ENCODE measurements at places on chromosomes 3 and 15. TPM values are rescaled to one million over a fixed set of nuclear protein-coding genes. Genes with fewer than 3 reads are reported as not detected.

GPX1 gene
- 98.9 TPM for total RNA-seq

DLL4 gene
- total RNA-seq, result 0.39 TPM

DNA sequence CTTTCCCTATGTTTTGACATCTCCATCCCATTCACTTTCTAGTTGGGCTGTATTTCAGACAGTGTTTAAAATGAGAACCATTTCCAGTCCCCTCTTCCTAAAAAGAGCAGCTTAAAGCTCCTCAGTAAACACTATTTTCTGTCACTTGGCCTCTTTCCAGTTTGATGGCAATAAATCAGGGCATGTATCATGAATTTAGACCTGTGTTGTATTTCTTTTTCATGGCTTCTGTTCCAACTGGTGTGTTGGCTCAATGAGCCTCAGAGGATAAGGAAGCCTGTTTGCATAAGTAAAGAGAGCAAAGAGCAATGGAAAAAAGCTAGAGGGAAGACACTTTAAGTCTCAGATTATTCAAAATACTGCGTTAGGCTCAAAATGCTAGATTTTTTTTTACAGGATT, 7.2 kb downstream of the CCDC80 start:
- no peak for DNase-seq

DNA sequence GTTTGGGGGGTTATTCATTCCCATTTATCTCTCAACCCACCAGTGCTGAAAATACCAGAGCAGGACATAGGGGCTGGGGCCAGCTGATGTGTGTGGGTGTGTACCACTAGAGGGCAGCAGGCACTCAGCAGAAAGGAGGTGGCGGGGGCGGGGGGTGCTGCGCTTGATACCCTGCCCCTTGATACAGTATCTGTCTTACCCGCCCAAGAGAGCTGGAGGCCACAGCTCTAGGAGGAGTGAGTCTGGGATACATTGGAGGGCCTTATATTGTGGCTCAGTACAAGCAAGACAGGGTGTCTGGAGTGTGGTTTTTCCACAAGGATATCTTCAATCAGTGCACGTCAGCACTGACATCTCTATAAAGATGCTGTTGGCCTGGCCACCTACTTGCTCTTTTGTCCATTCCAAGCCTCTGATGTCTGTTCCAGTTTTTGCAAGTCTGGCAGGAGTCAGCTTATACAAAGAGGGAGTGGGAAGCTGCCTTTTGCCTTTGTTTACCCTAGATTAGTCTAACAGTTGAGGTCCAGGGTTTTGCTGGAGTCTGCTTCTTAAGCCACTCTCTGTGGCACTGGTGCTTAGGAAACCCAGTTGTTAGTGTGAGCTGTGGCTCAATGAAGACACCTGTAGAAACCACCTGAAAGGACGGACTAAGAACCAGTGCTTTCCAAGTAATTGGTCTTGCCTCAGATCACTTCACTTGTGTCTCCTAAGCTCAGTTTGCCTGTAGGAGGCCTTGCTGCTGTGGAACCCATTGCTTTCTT, 1.5 kb upstream of the RBM15B start:
- peak; percentile 83 for DNase-seq

DNA sequence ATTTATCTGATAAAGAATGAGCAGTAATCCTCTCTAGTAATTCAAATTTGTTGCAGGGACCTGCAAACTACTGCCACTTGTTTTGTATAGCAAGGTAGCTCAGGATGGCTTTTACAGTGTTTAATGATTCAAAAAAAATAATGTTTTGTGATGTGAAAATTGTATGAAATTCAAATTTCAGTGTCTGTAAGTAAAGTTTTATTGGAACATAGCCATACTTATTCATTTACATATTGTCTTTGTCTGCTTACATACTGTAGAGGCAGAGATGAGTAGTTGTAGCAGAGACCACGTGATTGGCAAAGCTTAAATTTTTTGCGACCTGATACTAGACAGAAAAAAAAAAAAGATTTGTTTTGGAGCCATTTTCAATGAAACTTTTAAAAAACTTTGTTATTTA, 6.5 kb upstream of the UTS2B start:
- DNase-seq, result no peak

- no peak for DNase-seq
Observed at GRCh38 chr3:150779402-150779858, 16.5 kb upstream of the SIAH2 start.

- no peak for DNase-seq
Observed at GRCh38 chr3:111193472-111193871, 121.9 kb downstream of the NECTIN3 start.

DNA sequence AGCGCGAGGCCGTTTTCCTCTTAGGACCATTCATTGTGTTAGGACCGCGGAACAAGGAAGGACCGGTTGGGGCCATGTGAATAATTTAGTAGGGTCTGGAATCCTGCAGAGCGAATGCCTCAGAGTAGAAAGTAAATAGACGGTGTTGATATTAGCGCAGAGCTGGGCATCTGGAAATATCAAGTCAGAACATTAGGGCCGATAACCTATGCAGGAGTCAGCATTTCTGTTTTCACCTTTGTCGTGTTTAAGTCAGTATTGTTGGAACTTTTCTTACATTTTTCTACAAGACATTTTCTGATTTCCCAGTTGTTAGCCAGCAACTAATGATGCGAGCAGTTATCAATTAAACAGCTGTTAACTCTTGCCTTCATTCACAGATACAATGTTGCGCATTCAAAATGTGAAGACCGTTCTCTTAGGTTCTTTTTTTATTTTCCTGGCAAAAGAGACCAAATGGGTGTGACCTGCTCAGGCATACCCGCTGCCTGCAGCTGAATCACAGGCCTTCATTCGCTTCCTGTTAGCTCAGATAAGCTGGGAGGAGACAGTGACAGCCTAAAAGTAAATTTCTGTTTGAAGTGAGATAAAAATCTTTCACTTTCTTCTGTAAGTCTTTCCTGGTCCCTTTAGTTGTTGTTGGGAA, 966 bp upstream of the PKM start:
- DNase-seq, result no peak

LRRC2 gene
- total RNA-seq, result 1.2 TPM

DNA sequence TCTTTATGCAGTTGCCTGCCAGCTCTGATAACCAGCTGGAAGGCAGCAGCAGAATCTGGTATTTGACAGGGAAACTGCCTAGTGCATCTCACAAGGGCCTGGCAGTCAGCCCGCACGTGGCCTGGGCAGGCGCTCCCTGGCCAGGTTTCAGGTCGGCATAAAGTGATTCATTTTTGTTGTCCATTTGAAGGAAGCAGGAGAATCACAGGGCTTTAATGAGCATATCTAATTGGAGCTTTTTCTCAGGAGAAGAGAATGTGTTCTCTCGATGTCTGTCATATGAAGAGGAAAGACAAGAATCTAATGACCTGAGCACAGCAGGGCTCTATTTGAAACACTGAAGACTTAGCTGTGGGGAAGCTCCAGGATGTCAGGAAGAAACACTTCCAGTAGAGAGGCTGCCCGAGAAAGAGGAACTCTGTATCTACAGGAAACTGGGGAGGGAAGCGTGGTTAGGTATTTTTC, 98.8 kb upstream of the MB21D2 start:
- DNase-seq, result no peak

- no peak for DNase-seq
Observed at GRCh38 chr15:53758412-53758811, 1.1 kb downstream of the WDR72 start.

INSYN1 gene
- 8.0 TPM for total RNA-seq

GOLGA8R gene
- total RNA-seq, result 4.9 TPM

PLCH1 gene
- not detected for total RNA-seq

- no peak for DNase-seq
Observed at GRCh38 chr3:61761694-61762430, 200.5 kb downstream of the PTPRG start.

DNA sequence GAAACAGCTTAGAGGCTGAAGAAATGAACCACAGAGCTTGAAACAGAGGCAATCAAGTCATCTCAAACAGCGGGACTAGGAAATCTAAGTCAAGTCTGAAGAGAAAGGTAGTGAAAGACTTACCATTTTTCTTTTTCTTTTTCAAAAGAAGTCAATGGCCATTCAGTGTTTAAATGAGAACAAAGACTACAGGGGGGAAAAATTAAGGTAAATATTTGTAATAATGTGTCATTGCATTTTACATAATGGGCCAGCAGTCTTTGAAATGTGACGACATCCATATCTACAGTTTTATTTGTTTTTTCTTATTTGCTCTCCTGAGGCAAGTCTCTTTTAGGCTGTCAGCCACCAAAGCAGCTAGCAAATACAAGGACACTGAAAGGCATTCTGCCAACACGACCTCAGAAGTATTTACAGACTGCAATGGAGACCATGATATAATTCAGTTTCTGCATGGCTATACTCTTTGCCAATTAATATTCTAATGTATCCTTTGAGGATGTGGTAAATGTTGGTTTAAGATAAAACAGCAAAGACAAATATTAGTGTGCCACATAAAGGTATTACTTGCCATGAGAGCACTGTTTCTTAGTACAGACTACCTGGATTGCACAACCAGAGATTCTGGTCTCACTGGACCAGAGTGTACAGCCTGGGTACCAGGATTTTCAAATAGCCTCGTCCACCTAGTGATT, 307.0 kb upstream of the THBS1 start:
- no peak for DNase-seq

GRCh38 chr3:46539443-46540005, 26.6 kb downstream of the LRRC2 start:
- DNase-seq, result peak; percentile 65

DNA sequence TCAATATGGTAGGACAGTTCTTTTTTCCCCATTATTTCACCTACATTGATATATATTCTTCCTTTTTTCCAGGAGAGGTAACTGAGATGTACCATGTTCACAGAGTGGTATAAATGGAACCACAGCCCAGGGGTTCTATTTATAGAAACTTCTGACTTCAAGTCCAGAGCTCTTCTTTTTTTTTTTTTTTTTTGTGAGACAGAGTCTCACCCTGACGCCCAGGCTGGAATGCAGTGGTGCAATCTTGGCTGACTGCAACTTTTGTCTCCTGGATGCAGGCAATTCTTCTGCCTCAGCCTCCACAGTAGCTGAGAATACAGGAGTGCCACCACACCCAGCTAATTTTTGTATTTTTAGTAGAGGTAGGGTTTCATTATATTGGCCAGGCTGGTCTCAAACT, 267.1 kb upstream of the TPRG1 start:
- DNase-seq, result no peak

SPG11 gene
- total RNA-seq, result 79.1 TPM

GRCh38 chr3:112350018-112350810, 17.3 kb downstream of the CD200 start:
- DNase-seq, result no peak

DNA sequence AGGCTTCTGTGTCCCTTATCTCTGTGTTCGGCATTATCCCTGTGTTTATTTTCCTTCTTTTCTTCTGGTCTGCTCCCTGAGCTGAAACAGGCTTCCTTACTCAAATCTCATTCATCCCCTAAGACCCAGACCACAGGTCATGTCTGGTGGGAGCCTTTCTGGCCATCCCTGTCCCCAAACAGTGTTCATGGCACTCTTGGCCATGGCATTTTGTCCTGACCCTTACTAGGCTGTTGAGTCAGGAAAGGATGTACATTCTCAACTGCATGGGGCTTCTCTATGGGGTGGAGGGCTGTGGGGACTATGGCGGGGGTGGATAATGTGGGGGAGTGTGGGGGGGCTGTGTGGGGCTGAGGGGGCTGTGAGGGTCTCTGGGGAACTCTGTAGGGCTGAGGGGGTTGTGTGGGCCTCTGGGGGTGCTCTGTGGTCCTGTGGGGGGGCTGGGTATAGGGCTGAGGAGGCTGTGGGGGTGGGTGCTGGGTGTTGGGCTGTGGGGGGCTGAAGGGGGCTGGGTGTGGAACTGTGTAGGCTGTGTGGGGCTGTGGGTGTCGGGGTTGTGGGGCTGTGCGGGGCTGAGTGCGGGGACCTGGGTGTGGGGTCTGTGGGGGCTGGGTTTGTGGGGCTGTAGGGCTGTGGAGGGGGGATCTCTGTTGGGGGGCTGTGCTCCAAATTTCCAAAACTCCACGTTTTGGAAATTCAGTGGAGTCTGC, 64.3 kb downstream of the KLF13 start:
- DNase-seq, result peak; percentile 60

- peak; percentile 87 for DNase-seq
Observed at GRCh38 chr3:42061713-42062380, 29.3 kb upstream of the TRAK1 start.

GRCh38 chr15:34038871-34039789, at the start of gene AVEN:
Gene AVEN, minus strand, starts transcription at chr15:34039204. Its CDS starts 158 bp downstream, at chr15:34039046.
- DNase-seq, result peak; percentile 88

VILL gene
- 2.3 TPM for total RNA-seq

DNA sequence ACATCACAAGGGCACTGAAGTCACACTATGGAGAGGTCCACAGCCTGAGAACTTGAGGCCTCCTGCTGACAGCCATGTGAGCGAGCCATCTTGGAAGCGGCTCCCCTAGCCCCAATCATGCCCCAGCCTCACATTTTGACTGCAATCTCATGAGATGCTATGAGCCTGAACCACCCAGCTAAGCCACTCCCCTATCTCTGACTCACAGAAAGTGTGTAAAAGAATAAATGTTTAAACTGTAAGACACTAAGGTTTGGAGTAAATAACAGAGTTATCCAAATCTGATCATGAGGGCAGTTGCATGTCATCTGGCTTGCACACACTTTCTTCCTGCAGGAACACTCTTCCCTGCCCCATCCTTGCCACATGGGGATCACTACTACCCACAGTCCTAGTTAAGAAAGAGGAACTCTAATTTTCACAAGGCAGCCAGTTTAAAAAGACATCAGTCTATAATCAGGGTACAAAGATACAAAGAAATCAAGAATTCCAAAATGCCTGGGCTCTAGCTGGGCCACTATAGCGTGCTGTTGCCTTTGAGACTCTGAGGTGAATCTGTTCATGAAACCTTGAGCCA, 494.2 kb downstream of the FOXP1 start:
- no peak for DNase-seq

ZMYND10 gene
- 0.50 TPM for total RNA-seq
